ENCODE measurements at places on chromosomes 5 and 9.

DNA sequence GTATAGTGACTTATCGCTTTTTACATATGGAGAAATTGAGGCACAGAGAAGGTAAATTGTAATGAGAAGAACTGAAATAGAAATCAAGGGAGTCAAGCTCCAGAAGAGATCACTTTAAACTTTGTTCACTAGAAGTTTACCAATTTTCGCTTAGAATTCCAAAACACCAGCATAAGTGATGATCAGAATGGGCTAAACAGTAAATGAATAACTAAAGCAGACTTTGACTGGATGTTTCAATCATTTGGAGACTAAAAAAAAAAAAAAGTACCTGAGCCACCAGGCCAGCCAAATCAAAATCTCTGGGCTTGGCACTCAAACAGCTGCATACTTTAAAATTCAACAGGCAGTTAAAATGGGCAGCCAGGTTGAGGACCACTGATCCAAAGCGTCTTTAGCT lies 38.2 kb upstream of the FYB1 start:
- DNase-seq: no peak

- DNase-seq: peak; percentile 14
These were observed 592 bp downstream of the UBAP2 start for GRCh38 chr9:34047864-34048726.

DNA sequence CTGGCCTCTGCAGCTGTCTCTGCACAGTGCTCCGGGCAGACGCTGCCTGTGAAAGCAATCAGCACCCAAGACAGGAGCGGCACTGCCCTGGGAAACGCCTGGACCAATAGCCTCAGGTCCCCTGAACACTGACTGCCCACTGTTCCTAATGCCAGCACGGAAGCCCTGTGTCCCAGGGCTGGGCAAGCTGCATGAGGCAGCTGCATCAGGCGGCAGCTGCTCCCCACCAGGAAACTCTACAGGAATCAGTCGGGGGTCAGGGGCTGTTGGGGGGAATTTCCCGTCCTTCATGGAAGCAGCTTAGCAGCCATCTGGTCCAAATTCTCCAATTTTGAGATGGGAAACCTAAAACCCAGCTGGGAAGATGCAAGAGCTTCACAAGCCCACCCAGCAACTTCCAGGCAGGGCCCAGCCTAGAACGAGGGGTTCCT lies 118.6 kb downstream of the VAV2 start:
- peak; percentile 26 for DNase-seq

GRCh38 chr9:112870556-112870955 lies 20.1 kb downstream of the SLC46A2 start:
- no peak for DNase-seq

DNA sequence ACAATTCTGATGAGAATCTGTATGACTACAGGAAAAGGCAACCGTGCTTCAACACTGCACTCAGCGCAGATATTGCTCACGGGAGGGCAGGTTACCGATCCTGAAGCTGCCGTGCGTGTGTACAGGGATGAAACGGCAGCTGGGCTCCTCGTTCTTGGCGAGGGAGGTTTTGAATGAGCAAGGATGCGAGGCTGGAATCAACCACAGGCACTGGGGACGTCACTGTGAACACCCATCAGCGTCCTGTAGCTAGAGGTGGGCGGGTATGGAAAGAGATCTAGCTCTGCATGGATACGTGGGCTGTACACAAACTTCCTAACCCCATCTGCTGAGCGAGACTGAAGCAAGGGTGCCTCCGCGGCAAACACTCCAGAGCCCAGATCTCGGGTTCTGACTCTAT lies 84.3 kb upstream of the COL5A1 start:
- DNase-seq: no peak

- DNase-seq: no peak
These were observed 615.6 kb downstream of the EBF1 start for GRCh38 chr5:158484150-158484549.

DNA sequence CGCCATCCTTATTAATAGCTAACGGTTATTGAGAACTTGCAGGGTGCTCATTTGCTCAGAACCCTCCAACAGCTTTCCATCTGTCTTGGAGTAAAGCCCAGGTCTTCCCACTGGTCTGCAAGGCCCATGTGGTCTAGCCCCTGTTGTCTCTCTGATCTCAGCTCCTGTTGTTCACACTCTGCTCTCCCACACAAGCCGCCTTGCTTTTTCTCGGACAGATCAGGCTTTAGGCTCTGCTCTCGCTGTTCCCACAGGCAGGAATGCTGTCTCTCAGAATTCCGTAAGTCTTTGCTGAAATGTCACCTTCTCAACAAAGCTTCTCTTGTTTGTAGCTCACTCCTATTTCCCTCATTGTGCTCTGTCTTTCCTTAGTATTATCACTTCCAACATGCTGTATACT lies 34.3 kb downstream of the GPR107 start:
- no peak for DNase-seq

GRCh38 chr5:139955616-139956273 lies 87.4 kb downstream of the NRG2 start:
- no peak for DNase-seq

DNA sequence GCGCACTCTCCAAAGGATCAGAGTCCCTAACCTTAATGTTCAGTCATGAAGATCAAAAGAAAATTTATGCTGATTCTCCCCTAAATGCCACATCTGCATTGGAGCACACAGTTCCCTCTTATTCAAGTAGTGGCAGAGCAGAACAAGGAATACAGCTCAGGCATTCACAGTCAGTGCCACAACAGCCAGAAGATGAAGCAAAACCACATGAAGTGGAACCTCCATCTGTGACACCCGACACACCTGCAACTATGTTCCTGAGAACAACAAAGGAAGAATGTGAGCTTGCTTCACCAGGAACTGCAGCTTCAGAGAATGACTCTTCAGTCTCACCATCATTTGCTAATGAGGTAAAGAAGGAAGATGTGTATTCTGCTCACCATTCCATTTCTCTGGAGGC lies 40.0 kb downstream of the CMYA5 start:
- DNase-seq: no peak

DNA sequence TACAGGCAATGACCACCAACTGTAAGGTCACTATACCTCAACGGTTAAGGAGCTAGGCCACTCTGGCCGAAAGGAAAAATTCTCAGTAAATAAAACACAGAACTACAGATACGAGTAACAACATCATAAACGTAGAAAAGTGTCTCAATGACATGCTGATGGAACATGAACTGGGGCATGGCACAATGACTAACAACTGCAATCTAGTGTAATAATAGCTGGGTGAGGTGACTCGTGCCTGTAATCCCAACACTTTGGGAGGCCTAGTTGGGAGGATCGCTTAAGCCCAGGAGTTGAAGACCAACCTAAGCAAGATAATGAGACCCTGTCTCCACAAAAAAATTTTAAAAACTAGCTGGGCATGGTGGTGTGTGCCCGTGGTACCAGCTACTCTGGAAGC lies 9.8 kb upstream of the RAPGEF6 start:
- no peak for DNase-seq

DNA sequence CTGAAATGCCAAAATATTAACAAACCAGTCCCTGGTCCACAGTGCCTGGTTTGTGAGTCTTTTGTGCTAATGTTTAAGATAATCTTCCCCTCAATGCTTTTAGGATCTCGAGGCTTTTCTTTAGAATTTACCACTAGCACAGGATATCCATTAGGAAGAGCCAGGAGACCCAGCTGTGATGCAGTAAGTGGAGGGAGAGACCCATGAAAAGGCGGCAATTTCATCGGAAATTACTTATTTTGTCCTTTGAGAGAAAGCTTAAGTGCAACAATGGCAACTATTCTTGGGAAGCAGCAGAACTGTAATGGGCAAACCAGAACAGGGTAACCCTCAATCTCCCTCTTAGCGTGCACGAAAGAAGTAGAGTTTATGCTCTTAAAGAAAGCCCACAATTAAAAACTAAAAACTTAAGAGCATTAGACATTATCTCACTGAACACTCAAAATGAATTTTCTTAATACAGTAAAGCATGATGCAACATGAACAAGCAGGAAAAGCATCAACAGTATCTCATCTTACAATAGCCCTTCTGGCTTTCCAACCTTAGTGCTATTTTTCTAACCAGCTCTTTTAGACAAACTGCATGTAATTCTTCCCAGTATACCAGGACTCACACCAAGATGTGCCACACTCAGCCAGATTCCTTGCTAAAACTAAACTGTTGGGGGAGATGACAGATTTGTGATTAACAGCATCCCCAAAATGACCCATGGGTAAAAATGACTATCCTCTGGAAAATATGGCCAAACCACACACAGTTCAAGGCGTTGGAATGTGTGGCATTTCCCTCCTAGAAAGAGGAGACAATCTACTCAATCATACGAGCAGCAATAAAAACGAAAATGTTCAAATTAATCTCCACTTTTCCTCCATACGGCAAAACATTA lies 36.4 kb downstream of the PWWP2A start:
- DNase-seq: peak; percentile 73

- no peak for DNase-seq
These were observed 45.6 kb upstream of the N4BP3 start for GRCh38 chr5:178067755-178068154.

GRCh38 chr5:151020304-151021110 lies at the start of gene GPX3:
Gene GPX3, plus strand, starts transcription at chr5:151020591. Its CDS starts 64 bp downstream, at chr5:151020655.
- DNase-seq: peak; percentile 53

- DNase-seq: no peak
These were observed 21.9 kb downstream of the ABITRAM start for GRCh38 chr9:108956022-108956630.

DNA sequence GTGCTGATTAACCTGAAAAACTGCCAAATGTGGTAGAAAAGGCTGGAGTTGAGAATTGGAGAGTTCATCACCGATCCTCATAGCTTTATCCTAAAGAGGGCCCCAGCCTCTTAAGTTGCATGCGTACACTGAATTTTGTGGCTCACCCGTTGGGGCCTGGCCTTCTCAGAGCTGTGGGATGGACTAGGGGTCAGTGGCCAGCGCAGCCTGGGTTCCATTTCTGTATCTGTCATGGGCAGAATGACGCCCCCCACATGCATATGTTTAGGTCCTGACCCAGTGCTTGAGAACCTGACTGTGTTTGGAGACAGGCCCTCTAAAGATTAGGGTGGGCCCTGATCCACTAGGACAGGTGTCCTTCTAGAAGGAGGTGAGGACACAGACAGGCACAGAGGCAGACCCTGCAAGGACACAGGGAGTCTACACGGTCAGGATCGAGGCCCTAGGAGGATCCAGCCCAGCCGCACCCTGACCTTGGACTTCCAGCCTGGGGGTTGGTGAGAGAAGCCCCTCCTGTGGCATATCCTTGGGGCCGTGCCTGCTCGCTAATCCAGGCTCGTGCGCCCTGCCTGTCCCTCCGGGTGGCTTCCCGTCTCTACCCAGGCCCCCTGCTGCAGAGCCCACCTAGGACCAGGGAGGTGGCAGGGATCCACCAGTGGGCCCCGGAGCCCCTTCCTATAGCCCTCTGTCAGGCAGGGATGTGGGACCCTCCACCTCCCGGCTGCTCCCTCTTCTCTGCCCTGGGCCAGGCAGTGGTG lies 32.2 kb downstream of the NDUFS6 start:
- no peak for DNase-seq

DNA sequence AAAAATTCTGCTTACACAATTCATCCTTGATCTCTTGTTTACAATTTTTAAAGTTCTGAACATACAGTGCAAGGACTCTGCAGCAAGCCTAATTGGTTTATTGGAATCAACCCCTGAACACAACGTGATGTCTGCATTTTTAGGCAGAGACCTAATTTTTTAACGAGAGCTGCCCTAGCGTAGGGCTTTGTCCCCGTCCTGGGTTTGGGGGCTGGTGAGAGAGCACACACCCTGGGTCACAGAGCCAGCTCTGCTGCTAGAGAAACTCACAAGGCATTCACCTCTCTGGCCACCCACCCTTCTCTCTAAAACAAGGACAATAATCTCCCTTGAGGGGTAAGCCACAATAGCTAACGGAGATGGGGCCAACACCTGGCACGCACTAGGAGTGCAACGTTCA lies 28.2 kb downstream of the SH3PXD2B start:
- no peak for DNase-seq

- no peak for DNase-seq
These were observed 149.2 kb upstream of the NR3C1 start for GRCh38 chr5:143552680-143553079.

DNA sequence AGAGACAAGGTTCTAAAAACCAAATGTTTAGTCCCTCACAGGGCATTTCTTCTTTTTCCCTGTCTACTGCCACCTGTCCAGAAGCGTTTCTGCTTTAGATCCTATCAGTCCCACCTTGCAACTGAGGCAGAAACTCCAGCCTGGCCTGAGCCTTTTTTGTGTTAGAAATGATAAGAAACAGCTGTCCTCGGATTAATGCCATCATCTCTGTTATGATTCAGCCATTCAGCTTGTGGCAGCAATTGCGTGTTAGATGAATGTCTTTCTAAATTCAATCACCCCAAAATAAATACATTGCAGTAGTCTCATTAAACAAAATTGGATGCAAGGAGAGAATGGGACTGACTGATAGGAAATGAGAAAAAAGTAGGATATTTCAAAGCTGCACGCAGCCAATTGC lies 28.3 kb upstream of the FRMPD1 start:
- no peak for DNase-seq

DNA sequence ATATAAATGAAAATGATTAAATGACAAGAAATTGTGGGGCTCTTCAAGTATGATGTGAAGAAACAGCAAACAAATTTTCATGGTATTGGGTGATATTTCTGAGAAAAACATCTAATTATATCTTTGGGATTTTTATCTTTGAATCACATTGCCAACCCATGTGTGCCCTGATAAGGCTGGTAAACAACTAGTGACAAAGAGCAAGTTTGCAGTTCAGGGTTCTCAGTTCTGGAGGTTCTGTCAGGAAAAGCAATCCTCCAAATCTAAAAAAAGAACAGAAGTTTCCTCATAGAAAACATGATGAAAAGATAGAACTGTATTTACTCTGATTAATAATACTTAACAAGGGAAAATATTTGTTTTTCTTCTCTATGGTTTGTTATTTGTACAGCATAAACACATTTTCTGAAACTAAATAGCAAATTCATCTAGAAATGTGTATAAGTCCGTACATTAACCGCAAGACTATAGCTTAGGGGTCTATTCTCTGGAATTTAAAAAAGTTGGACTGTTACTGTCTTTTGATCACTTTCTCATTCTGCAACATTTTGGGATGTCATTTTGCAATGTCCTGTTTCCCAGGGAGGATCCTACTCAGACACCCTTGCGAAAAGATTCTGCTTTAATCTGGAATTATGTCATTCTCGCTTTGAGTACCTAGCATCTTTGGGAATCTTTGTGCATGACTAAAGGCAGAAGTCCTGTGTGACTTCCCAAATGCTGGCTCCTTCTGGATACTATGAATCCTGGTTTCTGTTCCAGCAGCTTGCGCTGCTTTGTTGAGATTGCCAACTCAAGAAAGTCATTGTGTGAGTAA lies 308.5 kb downstream of the ADGRV1 start:
- DNase-seq: no peak

DNA sequence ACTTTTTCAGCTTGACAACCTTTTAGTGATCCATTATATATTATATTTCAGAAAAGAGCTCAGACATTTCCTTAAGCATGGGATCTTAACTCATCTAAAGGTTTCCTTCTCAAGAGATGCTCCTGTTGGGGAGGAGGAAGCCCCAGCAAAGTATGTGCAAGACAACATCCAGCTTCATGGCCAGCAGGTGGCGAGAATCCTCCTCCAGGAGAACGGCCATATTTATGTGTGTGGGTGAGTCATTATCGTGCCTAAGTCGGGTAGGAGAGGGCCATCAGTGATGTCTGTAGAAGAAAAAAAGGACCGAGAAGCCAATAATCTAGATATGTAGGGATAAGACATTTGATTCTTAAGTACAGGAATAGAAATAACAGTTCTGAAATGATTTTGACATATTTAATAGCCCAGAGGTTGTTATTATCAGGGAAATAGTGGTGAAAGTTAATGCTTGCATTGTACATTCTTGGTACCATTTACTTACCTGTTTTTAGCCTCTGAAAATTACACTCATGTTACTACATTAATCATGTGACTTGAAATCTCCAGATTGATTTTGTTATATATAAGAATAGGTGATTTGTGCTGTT lies 28.2 kb downstream of the MTRR start:
- peak; percentile 60 for DNase-seq
